NCI-H187 treated with DMSO at 0.1 percent for 48 hours (cell line): ENCODE measurements at places on chromosomes 6 and 20.

DNA sequence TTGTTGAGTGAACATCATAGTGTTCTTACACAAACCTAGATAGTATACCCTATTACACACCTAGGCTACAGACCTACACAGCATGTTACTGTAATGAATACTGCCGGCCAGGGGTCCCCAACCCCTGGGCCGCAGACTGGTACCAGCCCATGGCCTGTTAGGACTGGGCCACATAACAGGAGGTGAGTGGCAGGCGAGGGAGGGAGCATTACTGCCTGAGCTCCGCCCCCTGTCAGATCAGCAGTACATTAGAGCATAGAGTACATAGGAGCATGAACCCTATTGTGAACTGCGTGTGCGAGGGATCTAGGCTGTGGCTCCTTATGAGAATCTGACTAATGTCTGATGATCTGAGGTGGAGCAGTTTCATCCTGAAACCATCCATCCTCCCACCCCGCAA, 126.3 kb downstream of the PRND start:
- no peak for DNase-seq

GRCh38 chr20:916825-917224, 691 bp upstream of the ANGPT4 start:
- DNase-seq, result no peak

- no peak for DNase-seq
Measured at GRCh38 chr6:70717038-70717801, 49.5 kb downstream of the SMAP1 start.

DNA sequence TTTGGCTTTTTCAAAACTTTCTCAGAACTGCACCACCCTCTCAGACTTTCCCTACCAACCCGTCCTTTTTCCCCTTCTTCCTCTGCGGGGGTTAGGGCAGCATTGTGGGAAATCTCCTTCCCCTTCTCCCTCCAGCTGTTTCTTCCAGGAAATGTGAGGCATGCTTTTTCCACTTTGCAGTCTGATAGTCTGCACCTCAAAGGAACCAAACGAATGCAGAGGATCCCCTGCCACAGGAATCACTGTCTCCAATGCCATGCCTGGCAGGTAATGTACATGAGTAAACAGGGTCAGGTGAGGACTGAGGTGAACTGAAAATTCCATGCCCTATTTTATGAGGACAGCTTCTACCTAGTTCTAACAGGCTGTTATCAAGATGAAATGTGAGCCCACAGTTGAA, 218.4 kb downstream of the BCAS1 start:
- no peak for DNase-seq

DNA sequence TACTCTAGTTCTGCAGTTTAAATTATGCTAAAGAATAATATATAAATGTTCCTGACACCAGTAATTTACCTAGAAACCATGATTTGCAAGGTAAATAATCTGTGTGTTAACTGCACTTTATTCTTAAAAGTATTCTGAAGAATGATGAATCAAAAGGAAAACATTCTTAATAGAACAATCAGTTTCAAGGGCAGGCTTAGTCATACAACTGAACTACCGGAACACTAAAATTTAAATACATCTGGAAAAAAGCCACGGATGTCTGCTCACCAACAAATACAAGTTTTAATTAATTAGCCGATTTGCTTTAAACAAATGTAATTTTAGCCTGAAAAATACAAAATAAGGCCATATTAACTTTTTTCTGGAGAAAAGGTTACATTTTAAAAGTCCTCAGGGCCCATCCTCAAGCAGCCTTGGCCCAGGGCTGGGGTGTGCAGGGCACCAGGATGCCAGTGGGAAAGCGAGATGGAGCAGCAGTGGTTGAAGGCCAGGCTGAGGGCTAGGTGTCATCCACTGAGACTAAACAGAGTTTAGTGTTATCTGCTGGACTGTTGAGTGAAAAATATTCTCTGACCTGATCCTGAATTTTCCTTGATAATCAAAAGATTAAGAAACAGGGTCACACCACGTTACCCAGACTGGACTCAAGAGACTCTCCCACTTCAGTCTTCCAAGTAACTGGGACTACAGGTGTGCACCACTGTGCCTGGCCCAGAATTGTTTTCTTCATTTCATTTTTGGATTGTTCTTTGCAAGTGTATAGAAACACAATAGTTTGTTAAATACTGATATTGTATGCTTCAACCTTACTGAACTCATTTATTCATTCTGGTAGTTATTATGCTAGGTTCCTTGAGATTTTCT, 88.2 kb upstream of the DST start:
- DNase-seq, result no peak
